ENCODE measurements at places on chromosomes 6 and 20. TPM values are rescaled to one million over a fixed set of nuclear protein-coding genes. Genes with fewer than 3 reads are reported as not detected.

Gene KCNQ5
- 4.3 TPM for total RNA-seq

Gene PRKN
- total RNA-seq: 1.00 TPM

Gene TFAP2A
- total RNA-seq: not detected

Gene MYCT1
- total RNA-seq: not detected

Gene FOXF2
- not detected for total RNA-seq

Gene APCDD1L
- total RNA-seq: not detected

DNA sequence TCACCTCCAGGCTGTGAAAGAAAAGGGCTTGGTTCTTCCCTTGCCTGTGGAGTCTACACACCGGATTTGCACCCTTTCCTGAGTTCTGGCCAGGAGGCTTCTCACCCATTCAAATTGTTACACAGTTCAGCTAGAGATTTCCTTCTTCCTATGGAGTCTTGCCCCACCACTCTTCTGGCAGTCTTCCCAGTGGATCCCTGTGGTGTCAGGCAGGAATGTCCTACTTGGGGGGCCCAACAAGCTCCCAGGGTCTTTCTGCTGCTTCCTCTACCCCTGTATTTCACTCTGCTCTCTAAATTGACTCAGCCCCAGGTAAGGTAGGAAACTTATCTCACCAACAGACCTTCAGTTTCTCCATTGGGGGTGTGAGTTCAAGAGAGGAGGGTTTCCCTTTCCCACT is 14.0 kb upstream of the CST9L start:
- DNase-seq: no peak

DNA sequence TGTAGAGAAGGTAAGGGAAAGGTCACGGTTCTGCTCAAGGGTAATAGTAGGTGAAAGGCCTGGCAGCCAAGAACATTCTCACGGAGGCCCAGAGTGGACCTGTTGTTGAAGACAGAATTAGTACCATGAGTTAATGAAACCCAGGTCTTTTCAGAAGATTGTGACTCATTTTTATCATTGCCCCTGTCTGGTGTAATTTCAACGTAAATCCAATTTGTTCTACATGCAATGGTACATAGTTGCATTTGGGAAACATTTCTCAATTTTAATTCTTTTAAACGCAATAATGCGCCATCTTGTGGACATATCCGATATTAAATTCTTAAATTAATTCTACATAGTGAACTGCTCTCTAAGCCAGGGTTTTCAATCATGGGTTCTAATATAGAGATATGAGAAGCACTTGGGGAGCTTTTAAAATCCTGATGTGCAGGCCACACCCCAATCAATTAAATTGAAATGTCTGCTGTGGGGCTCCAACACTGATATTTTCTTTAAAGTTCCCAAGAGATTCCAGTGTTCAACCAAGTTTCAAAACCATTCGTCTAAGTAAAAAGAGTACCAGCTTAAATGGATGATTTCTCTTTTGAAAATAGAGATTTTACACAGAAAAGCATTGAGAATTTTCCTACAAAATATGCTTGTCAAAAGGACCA is 257.4 kb downstream of the PLCB1 start:
- no peak for DNase-seq

- DNase-seq: no peak
Observed at GRCh38 chr6:15499591-15499990, 163.2 kb downstream of the DTNBP1 start.

DNA sequence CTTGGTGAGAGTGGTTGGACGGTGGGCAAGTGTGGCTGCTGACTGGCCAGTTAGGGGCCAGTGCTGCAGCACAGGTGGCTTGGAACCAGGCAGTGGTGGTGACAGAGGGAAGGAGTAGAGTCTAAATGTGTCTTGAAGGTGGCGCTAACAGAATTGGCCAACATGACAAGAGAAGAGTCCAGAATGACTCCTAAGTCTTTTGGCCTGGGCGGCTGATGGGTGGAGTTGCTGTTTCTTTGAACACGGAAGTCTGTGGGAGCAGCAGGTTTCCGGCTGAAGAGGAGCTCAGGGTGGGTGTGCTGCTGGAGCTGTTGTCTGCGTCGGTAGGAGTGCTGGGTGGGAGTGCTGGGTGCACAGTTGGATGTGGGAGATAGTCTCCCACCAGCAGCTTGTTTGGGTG is 10.1 kb downstream of the LSM14B start:
- no peak for DNase-seq

DNA sequence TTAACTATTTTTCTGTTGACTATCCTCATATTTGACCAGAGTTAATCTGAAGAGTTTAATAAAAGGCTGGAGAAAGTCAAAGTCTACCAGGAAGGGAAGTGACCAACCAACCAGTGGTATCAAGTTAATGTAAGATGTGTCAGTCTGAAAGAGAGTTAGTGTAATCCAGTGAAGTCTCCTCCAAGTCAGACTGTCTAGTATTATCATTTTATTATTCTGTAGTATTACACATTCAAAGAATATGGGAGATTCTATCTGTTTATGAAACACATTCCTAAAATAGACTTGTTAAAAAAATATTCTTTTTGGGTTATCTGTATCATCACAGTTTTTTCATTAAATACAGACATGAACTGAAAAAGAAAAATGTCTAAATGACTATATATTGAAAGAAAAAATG is 194.4 kb downstream of the BTBD9 start:
- DNase-seq: no peak

Measured in activated naive CD8-positive, alpha-beta T cell treated with anti-CD3 and anti-CD28 coated beads, Interleukin-2, amount 10 ng/mL, durations not matched to agents 7 days and 5 days (primary cell).